ENCODE measurements at places on chromosomes 4 and X.

DNA sequence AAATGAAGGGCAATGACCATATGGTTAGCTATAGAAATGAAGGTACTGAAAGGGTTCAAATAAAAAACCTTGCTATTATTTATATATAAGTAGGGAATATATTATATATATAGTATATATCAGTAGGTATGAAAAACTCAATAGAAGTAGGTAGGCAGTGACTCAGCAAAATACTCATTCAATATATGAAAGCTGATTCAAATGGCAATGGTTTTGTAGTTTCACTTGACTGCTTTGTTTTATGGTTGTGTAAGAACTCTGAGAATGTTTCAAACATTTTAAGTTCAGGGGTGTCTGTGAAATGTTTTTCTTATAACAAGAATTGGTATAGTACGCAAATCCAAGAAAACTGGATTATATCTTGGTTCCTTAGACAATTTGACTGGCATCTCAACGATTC lies 4.1 kb downstream of the ZNF280C start:
- no peak overlapping the region for H3K27ac ChIP-seq
- H3K36me3 ChIP-seq: peaks cover 5% of the 10 kb centered on the region
- peak; percentile 22 for ATAC-seq
- no peaks in the 10 kb centered on the region for H3K4me1 ChIP-seq

GRCh38 chr4:39032218-39033085 lies at the start of gene TMEM156:
TSS of gene TMEM156 (minus strand) at chr4:39032409. CDS start at chr4:39032313, 96 bp downstream.
- H3K4me3 ChIP-seq: peak within 1 kb of the TSS; percentile 84
- peaks cover 6% of the 10 kb centered on the region for H3K36me3 ChIP-seq
- H3K27me3 ChIP-seq: no peaks in the 10 kb centered on the region

DNA sequence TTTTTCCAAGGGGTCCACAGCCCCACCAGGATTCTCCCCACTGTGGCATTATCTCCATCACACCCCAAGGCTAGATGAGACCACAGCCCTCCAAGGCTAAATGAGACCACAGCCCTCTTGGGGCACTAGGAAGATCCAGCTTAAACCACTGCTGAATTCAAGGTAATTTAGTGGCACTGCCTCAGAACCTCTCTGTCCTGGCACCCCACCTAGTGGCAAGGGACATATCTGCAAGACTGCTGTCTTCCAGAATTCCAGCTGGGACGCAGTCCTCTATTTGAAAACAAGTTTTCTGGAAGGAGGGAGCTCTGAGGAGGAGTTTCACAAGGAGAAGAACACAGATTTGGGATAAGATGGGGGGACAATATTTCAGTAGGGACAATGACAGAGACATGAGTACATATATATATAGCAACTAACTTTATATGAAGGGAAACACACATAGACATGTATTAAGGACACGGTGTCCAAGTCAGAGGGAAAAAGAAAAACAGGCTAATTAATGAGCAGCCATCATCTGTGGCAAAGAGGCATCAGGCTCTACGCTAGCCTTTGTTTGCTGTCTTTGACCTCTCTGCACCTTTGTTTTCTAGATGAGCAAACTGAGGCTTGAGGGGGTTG lies 9.3 kb downstream of the CETN2 start:
- H3K27ac ChIP-seq: no peak overlapping the region
- no peaks in the 10 kb centered on the region for H3K4me1 ChIP-seq
- no peaks in the 10 kb centered on the region for H3K36me3 ChIP-seq
- no peak overlapping the region for H3K4me3 ChIP-seq
- peaks cover 10% of the 10 kb centered on the region for H3K27me3 ChIP-seq

DNA sequence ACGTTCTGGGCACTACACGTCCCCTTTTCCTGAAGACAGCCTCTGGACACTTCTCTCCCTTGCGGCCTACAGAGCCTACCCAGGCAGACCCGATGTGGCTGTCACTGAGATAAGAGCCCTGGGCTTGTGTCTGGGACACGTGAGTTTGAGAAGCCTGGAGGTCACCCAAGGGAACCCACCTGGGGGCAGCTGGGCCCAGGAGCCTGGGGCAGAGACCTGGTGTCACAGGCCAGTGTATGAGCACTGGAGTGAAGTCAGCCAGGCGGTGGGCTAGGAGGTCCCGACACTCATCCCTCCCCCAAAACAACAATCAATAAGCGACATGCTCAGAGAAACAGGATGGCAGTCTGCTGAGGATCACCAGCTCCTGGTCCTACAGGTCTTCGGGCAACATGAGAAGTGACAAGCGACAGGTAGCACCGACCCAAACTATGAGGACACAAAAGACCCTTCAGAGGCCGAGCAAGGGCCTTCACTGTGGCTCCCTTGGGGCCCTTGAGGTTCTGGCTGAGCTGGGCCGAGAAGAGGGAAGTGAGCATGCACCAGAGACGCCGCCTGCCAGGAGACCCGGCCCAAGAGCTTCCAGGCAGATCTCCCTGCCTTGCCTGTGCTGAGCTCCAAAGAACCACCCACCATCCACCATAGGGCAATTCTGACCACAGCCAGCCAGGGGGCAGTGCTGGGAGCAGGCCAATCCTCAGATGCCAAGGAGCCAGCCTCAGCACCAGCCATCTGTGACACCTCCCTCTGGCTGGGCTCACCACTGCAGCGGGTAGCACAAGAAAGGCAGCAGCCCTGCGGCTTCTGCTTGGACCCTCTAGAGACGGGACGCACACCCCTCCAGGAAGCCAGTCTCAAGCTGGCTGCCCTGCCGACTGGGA lies 11.0 kb upstream of the DUSP9 start:
- no peak overlapping the region for H3K4me3 ChIP-seq
- ATAC-seq: peak; percentile 55
- H3K36me3 ChIP-seq: no peaks in the 10 kb centered on the region
- H3K4me1 ChIP-seq: no peaks in the 10 kb centered on the region

DNA sequence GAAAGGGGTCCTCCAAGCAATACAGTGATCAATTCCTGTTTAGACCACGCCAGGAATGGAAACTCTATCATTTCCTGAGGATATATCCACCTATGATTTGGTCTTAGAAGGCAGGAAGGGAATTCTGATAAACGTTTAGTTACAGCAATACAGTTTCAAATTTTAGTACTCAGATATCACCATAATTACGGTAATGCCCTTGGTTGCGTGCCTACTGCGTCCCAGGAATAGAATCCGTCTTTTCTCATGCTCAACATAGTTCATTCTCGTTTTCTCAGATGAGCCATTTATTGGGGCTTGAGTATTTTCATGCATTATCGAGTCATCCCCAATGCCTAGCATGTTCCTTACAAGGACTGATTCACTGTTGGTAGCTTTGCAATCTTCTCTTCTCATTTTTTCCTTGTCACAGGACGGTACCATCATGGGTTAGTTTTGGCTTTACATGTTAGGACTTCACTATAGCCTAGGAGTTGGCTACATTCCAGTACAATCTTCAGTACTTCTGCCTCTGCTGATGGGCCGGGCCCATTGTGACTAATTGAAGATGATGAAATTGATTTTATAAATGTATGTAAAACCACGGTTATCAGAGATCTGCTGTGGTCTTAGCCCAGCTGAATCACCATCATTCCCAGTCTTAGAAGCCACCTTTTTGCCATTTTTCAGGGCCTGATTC lies 4.4 kb upstream of the PRKX start:
- no peak overlapping the region for H3K27ac ChIP-seq
- no peaks in the 10 kb centered on the region for H3K4me1 ChIP-seq
- no peaks in the 10 kb centered on the region for H3K36me3 ChIP-seq

- ATAC-seq: no peak
- H3K4me1 ChIP-seq: peaks cover 18% of the 10 kb centered on the region
- H3K27ac ChIP-seq: peak overlapping the region; percentile 75
- peaks cover 57% of the 10 kb centered on the region for H3K36me3 ChIP-seq
Observed at GRCh38 chrX:20140420-20140819, 1.2 kb downstream of the EIF1AX start.

- no peak overlapping the region for H3K27ac ChIP-seq
- H3K27me3 ChIP-seq: no peaks in the 10 kb centered on the region
- no peaks in the 10 kb centered on the region for H3K4me1 ChIP-seq
- no peak for ATAC-seq
Observed at GRCh38 chr4:101076032-101076431, 271.3 kb downstream of the PPP3CA start.

DNA sequence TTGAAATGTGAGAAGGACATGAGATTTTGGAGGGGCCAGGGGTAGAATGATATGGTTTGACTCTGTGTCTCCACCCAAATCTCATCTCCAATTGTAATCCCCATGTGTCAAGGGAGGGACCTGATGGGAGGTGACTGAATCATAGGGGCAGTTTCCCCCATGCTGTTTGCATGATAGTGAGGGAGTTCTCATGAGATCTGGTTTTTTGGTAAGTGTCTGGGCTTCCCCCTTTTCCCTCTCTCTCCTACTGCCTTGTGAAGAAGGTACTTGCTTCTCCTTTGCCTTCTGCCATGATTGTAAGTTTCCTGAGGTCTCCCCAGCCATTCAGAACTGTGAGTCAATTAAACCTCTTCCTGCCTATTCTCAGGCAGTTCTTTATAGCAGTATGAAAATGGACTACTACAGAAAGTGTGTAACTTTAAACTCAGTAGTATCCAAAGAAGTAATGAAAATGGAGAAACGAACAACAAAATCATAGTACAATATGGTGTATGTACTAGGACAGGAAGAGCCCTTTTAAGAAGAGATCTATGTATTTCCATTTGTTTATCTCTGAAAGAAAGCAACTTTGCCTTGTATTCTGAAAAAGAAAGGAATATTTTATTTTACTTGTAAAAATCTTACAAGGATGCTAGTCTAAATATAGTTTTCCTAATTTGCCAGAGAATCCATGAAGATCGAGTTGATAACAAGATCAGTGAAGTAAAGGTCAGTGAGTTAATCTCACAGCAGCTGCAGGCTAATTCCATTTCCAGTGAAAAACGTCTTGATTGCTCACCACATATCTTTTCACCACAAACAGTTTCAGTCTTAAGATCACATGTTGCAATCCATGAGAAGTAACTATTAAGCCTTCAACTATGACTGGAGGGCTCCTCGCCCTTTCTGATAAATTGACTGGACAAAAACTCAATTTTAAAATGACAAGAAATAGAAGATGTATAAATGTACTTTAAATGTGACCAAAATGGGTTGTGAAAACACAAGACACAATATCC lies 20.5 kb downstream of the PKD2 start:
- peaks cover 45% of the 10 kb centered on the region for H3K36me3 ChIP-seq
- H3K27ac ChIP-seq: peak overlapping the region; percentile 53
- ATAC-seq: peak; percentile 87
- peaks cover 27% of the 10 kb centered on the region for H3K4me1 ChIP-seq
- no peaks in the 10 kb centered on the region for H3K27me3 ChIP-seq

DNA sequence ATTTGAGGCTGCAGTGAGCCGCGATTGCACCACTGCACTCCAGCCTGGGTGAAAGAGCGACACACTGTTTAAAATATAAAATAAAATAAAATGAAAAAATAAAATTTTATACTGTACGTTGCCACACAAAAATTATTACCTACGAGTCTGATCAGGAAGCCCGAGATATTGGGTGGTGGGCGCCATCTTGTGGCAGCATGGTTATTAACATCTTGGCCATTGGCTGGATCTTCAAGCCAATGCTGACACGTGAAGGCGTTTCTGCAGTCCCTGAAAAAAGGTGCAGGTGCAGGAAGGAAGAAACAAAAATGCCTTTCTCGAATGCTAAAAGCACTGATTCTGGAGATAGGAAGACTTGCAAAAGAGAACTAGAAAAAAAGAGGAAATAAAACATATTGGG lies 4.9 kb upstream of the TLR8 start:
- no peaks in the 10 kb centered on the region for H3K36me3 ChIP-seq
- H3K4me3 ChIP-seq: no peak overlapping the region
- ATAC-seq: no peak
- peaks cover 5% of the 10 kb centered on the region for H3K4me1 ChIP-seq

- ATAC-seq: no peak
- peaks cover 7% of the 10 kb centered on the region for H3K27me3 ChIP-seq
- no peaks in the 10 kb centered on the region for H3K4me1 ChIP-seq
Observed at GRCh38 chrX:40864972-40865371, 129.6 kb upstream of the MED14 start.

DNA sequence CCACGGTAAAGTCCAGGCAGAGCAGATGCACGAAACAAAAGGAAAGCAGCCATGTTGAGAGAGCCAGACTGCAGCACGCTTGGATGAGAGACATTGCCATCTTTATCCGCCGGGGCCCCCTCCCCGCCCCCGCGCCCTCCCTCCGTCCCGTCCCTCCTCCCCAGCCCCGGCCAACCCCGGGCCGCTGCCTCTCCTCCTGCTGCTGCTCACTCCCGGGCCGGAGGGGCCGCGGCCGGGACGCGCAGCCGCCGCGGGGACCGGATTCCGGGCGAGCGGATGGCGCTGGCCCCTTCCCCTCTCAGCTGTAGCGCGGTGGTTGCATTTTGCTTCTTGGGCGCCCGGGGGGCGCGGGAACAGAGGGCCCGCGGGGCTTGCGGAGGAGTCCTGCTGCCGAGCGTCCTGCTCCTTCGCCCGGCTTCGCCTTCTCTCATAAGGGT lies 542 bp downstream of the RNF150 start:
- peak; percentile 18 for ATAC-seq
- H3K4me3 ChIP-seq: peak overlapping the region; percentile 78
- no peak overlapping the region for H3K27ac ChIP-seq
- no peaks in the 10 kb centered on the region for H3K36me3 ChIP-seq

DNA sequence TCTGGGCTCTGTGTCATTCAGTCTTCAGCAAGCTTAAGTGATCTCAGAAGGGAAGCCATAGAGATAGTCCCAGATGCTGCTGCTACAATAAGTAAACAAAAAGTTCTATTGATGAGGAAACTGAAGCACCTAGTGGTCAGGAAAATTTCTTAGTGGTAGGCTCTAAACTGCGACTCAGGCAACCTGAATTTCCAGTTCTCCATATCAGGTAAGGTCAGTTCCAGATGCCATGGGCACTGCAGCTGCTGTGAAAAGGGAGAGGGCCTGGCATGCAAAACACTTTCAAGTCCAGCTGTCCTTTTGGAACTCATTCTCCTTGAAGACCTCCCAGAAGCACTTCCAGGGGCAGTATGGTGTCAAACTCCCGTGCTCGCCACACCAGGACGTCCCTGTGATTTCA lies 46.2 kb downstream of the REELD1 start:
- no peak for ATAC-seq
- H3K4me1 ChIP-seq: no peaks in the 10 kb centered on the region
- H3K36me3 ChIP-seq: peaks cover 19% of the 10 kb centered on the region
- no peak overlapping the region for H3K27ac ChIP-seq
- H3K27me3 ChIP-seq: no peaks in the 10 kb centered on the region
- H3K4me3 ChIP-seq: no peak overlapping the region

DNA sequence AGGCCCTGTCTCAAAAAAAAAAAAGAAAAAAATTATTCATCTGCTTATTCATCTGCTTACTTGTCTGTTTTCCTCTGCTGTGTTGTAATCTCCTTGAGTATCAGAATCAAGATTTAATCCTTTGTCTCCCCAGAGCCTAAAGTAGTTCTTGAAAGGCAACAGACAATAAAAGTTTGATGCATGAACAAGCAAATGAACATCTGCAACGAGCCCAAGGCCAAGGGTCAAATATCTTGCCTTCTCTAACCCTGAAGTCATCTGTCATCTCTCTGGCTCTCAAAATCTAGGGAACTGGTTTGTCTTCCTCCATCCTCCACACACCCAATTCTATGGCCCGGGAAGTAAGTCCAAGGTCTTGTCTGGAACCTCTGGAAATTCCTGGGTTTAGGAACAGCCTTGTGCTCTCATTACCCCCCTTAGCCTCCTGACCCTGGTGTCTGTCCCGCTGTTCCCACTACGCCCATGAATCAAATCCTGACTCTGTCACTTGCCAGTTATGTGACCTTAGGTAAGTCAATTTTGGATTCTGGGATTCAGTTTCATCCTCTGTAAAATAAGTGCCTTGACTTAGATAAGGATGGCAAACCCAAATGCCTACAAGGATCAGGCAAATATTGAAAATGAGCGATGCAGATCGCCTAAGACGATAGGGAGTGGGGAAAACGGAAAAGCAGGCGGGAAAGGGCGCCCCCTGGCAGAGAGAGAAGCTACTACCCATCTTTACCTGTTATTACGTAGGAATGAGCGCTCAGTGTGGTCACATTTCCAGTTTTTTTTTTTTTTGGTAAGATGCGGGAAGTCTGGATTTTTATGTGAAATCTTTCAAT lies 102.7 kb upstream of the DHX15 start:
- H3K27me3 ChIP-seq: peaks cover 21% of the 10 kb centered on the region
- no peak overlapping the region for H3K27ac ChIP-seq

Data from activated T-helper 17 cell treated with anti-CD3 and anti-CD28 coated beads, Interleukin-2, amount 50 U/mL, for 72 hours (primary cell).